Fibroblast of skin of abdomen (primary cell): ENCODE measurements at places on chromosomes 7 and 10.

- peak; percentile 69 for DNase-seq
Measured at GRCh38 chr10:88848499-88848898, 3.1 kb downstream of the ANKRD22 start.

DNA sequence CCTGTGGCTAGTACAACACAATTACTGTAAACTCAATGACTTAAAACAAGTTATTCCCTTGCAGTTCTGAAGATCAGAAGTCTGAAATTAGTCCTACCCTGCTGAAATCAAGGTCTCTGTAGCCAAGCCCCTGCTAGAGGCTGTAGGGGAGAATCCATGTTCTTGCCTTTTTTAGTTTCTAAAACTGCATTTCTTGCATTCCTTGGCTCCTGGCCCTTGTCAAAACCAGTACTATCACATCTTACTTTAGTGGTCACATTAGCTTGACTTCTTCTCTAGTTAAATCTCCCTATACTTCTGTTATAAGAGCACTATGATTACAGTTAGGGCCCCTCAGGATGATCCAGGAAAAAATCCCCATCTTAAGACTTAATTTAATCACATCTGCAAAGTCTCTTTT, 567.0 kb downstream of the GFRA1 start:
- peak; percentile 39 for DNase-seq

DNA sequence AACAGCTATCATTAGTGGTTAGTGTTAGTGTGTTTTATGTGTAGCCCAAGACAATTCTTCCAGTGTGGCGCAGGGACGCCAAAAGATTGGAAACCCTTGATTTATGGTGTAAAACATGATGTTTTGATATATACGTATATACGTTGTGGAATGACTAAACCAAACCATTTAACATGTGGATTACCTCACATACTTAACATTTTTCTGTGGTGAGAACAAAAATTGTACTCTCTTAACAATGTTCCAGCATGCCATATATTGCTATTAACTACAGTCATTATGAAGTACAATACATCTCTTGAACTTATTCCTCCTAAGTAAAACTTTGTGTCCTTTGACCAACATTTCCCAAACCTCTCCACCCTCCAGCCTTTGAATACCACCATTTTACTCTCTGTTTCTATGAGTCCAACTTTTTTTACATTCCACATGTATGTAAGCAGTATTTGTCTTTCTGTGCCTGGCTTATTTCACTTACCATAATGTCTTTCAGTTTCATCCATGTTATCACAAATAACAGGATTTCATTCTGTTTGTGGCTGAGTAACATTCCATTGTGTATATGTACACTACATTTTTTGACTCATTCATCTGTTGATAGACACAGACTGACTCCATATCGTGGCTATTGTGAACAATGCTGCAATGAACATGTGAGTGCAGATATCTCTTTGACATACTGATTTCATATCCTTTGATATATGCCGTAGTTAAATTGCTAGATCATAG, 42.2 kb upstream of the MAGI2 start:
- peak; percentile 98 for DNase-seq

DNA sequence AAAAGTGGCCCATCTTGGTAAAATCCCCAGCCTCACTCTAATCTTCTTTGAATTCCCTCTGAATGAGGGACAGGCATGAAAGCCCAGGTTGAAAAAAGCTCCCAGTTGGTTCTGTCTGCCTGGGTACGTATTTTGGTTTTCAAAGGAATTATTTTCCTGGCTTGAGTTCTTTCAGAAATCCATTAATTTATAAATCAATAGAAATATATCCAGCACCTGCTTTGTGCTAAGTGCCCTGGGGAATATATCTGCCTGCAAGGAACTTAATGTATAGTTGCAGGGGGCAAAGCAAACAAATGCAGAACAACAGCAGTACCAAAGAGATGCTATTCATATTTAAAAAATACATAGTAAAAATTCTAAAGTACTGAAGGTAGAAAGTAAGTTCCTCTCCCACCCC, 362.7 kb downstream of the REEP3 start:
- DNase-seq: no peak

DNA sequence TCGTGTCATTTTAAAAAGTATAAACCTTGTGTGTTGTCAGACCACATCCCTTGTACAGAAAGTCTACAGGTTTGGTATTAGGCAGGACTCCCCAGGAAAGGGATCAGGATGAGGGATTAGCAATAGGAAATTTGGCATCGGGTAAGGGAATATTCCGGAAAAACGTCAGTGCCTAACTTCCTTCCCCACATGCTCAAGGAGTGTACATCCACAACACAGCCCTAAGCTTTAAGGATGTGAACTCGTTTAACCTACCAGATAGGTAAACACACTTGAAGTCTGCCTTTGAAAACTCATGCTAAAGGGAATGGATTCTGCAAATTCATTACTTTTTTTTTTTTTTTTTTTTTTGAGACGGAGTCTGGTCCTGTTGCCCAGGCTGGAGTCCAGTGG, 194.9 kb downstream of the SKIDA1 start:
- DNase-seq: no peak
